Lung (tissue), 17 donors: ENCODE measurements at places on chromosomes 4 and X.
A peak's percentile ranks its signal among the peaks of the same experiment; 100 is the strongest.

- no peak for DNase-seq
These were observed 143.0 kb upstream of the GNPDA2 start for GRCh38 chr4:44869222-44869882.

GRCh38 chr4:12242354-12242753 lies 813.7 kb upstream of the HS3ST1 start:
- no peak for DNase-seq

DNA sequence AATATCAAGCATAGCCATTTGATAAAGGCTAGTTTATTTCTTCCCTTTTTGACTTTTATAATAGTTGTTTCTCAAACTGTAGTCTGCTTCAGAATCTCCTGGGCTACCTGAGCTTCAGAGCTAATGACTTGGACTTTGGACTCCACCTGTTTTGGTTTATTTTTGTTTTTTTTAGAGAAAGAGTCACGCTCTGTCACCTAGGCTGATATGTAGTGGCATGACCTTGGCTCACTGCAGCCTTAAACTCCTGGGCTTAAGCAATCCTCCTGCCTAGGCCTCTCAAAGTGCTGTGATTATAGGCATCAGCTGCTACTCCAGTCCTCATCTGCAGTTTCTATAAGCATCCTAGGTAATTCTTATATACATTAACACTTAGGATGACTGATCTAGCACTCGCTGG lies 90.5 kb downstream of the DDIT4L start:
- no peak for DNase-seq

DNA sequence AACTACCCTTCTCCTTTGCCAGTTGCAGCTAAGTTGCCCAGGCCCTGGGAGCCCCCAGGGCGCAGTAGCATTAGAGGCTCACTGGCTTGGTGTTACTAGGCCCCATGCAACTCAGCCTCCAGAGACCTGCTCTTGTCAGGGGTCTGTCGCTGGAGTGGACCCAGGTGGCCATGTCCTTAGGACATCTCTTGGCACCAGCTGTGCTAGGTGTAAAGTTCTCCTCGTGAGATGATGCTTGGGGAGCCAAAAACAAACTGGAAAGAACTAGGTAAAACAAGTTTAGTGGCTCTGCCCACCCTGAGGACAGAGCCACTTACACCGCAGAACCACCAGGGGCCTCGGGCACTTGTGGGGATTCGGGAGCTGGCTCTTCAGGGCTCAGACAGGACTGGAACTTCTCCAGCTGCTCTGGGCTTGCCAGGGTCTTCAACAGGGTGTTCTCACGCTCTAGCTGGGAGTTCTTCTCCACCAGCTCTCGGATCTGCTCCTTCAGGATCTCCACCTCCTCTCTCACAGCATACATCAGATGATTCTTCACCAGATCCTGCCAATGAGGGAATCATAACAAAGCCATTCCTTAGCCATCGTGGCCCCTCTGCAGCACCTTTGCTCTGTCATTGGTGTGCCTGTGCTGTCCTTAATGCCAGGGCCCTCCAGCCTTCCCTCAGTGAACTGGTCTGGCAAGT lies 61.2 kb downstream of the TSC22D3 start:
- peak; percentile 12 for DNase-seq

DNA sequence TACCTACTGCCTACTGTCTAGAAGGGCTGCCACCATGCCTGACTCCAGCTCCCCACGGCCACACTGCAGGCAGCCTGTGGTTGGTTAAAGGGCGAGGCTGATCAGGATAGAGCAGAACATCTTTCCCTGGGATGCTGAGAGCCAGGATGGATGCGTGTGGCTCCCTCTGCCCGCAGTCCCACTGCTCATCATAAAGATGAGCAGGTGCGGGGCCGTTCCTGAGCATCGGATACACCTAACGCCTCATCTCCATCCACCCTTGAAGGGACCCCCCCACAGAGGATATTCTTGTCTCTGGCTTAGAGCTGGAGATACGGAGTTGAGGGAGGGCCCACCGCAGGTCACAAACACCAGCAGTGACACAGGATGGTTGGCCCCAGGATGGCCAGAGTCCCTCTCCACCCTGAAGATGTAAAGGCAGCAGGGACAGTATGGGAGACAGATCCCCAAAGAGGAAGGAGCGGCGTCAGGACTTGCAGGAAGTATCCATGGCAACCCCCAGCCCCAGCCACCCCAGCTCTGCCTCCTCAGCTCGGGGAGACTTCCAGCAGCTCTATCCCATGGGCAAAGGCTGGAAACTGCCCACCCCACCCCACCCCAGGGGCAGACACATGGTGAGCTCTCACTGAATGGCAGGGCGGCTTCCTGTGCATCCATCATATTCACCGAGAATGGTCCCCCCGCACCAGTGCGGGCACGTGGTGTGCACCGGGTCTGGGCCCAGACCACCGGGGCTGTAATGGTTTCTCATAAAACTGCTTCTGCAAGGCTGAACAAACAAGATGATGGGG lies 19.3 kb downstream of the PPP2R2C start:
- no peak for DNase-seq

DNA sequence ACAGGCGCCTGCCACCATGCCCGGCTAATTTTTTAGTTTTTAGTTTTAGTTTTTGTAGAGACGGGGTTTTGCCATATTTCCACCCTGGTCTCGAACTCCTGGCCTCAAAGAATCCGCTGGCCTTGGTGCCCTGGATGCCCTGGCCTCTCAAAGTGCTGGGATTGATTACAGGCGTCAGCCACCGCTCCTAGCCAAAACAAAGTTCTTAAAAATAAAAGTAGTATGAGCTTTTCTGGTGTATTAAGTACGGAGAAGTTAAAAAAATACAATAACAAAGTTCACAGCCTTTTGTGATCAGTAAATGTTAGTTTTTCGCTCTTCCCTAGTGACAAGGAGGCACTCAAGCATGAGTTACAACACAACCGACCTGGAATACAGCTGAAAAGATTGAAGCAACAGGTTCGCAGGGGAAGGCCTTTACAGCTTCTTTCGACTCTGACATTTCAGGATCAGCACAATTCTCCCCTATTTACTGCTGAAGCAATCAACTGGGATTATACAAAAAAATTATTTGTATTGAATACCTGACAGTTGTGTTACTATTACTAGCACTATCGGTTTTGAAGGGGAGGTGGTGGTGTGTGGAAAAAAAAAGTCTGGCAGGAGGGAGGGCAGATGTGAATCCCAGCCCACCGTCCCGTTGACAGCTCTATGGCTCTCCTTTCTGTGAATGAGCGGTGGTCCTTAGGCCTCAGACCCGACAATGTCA lies 893 bp upstream of the METAP1 start:
- no peak for DNase-seq

- DNase-seq, result no peak
These were observed 10.7 kb upstream of the CPE start for GRCh38 chr4:165368114-165368513.

DNA sequence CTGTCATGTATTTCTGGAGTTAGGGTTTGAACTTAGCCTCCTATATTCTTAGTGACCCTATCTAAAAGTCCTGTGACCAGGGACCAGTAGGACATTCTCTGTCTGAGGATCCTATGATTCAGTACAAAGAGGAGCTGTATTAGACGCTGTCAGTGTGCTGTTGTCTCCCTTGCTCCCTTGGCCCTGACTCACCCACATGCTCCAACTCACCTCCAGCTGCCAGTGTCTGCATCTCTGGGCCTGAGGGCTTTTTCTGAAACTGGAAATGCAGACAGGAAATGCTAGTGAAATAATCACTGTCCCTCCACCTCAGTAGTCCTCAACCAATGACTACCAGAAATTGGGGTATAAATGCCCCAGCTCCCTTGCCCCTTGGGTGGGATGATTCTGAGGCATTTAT lies 535.3 kb upstream of the RPS6KA3 start:
- no peak for DNase-seq

- DNase-seq, result peak; percentile 85
These were observed 78.7 kb upstream of the TET2 start for GRCh38 chr4:105067946-105068345.

GRCh38 chr4:107835406-107835805 lies 10.7 kb downstream of the SGMS2 start:
- no peak for DNase-seq

- no peak for DNase-seq
These were observed 15.4 kb upstream of the FHDC1 start for GRCh38 chr4:152920768-152921167.

- no peak for DNase-seq
These were observed 11.8 kb upstream of the FBXL5 start for GRCh38 chr4:15667006-15667405.

GRCh38 chrX:54042609-54043021 lies 1.7 kb downstream of the PHF8 start:
- peak; percentile 72 for DNase-seq

DNA sequence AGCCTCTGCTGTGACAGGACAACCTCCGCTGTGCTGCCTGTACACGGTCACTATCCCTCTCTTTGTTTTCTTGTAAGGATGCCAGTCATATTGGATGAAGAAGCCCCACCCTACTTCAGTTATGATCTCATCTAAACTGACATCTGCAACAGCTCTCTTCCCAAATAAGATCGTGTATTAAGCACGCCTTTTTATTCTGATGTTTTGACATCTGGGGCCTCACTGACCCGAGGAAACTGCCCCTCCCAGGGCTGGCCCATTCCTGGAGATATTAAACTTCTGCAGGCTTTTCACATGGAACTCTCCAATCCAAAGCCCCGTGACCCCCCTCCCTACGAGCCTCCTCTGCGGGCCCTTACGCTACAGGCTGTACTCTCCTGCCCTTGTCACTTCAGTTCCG lies 232.0 kb downstream of the ARHGAP10 start:
- DNase-seq, result no peak

DNA sequence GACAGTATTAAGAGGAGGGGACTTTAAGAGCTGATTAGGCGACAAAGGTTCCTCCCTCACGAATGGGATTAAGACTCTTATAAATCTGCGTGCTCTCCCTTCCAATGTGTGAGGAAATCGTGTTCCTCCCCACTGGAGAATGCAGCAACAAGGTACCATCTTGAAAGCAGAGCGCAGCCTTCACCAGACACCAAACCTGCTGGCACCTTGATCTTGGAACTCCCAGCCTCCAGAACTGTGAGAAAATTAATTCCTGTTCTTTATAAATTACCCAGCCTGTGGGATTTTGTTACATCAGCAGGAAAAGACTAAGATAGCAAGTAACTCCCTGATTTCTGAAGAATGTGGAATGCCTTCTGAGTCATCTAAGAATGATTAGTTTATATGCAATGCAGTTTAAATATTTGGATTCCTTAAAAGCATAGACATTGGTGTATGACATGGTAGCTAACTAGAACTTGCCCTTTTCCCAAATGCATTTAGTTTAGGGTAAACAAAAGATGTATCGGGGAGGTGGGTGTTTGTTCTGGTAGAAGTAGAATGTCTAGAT lies 86.1 kb downstream of the USP46 start:
- no peak for DNase-seq

GRCh38 chr4:243426-243825 lies 61.8 kb downstream of the ZNF732 start:
- DNase-seq, result no peak

DNA sequence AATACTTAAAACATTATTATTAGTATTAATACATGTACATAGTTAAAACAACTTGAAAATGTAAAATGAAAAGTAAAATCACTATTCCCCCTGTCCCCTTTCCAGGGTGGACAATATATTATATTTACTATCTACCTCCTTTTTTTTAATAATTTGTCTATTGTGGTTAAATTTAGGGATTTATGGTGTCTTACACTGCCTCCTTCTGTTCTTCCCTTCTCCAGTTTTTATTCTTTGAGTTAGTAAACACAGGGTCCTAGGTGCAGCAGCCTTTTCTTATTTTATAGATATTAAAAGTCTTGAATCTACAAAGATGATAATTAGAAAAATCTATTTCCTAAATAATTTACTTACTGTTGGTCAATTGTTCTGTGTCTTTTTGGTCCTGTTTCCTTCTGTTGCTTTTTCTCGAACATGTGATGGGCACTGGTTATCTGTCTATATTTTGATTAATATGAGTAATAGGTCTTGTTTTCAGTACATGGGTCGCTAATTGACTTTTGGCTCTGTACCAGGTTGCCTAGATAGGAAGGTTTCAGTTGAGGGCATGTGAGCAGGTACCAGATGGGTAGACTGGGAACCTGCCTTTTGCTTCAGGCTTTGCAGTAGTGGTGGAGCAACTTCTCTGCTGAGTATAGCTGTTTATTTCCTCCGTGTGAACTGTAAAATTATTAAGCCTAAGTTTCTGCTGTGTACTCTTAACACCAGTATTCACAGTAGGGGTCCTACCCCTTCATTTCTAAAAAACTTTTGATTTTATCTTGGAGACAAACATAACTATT lies 1.1 kb downstream of the NUDT9 start:
- peak; percentile 53 for DNase-seq

DNA sequence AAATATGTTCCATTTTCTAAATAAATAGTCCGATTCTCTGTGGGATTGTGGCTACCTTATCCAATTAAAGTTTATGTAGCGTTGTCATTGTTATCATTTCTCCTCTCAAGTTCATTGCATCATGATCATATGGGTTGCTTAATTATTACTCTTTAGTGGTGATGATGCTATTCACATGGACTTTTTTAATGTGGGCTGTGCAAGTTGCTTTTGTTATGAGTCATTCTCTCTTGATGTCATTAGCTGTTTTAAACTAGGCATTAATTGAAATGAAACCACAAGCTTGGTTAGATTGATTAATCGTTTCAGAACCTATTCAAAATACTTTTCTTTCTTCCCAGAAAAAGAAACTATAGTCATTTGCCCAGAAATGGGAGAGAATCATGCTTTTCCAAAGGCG lies 38.2 kb downstream of the NHS start:
- DNase-seq, result no peak

GRCh38 chr4:83011689-83012199 lies 1.1 kb upstream of the LIN54 start:
- DNase-seq, result no peak

GRCh38 chr4:152485726-152486276 lies 50.1 kb downstream of the FBXW7 start:
- peak; percentile 55 for DNase-seq

DNA sequence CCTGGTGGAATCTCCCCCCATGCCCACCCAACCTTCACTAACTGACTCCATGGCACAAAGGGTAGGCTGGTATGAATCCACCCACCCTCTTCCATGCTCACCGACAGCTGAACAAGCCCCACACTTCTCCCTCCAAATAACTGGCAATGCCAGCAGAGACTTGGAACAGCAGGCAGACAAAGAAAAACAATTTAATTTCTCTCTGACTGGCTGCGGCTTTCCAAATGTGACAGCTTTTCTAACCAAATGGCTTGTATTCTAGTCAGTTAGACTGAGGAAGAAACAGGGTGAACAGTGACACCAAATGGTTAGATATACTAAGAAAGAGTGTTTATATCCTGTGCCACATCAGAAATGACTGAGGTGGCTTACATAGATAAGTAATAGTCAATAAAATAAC lies 199.3 kb upstream of the ADAMTS3 start:
- DNase-seq, result peak; percentile 1

GRCh38 chr4:154566639-154567204 lies 3.9 kb downstream of the FGB start:
- no peak for DNase-seq
